ENCODE measurements at places on chromosomes 1 and 21.
A peak's percentile ranks its signal among the peaks of the same experiment; 100 is the strongest.

DNA sequence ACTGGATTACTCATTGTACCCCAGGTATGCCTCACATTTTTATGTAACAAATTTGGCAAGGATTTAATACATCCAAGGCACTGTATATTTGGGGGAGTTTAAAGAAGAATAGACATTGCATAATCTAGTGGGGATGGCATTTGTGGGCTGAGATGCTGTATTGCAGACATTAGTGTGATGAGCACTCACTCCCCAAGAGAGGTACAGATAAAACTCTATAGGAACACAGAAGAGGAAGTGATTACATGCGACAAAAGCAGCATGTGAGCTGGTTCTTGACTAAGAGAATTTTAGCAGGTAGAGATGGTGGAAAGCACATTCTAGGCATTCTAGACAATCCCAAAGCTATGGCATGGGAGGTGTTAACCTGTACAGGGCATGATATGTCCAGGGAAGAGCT lies 24.2 kb upstream of the CDC14A start:
- no peak for DNase-seq

DNA sequence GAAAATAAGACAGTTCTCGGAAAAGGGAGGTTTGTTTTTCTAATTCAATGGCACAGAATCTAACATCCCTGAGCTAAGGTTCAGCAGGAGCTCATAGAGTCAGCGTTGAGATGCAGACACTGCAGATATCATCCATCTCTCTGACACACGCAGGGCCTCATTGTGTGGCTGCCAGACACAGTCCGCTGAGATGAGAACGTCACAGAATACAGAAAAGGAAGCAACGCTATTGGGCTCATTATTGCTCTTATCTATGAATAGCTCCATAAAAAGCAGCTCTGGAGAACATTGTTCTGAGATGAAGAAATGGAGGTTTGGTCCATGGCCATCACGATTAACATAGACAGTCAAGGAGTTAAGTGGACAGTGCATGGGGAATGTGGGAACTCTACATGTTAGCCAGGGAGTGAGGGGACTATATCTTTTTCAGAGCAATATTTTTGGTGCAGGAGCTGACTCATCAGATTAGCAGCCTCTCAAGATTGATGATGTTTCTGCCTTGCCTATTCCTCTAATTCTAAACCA lies 771.6 kb upstream of the CXADR start:
- DNase-seq = no peak

DNA sequence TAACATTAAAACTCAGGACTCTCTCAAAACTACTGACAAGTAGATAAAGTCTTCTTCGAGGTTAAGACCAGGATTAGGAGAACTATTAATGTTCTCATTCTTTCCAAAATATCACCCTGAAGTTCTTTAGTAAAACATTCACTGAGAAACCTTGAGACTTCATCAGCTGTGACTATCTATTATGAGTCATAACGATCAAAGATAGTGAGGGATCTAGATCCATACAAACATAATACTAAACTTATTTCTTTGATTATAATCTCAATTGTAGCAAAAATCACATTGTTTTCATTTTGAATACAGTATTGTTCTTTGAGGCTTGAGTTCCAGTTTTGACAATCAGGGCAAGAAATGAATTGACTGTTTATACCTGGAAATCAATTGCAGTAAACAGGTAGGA lies 11.1 kb downstream of the PYHIN1 start:
- DNase-seq = no peak

DNA sequence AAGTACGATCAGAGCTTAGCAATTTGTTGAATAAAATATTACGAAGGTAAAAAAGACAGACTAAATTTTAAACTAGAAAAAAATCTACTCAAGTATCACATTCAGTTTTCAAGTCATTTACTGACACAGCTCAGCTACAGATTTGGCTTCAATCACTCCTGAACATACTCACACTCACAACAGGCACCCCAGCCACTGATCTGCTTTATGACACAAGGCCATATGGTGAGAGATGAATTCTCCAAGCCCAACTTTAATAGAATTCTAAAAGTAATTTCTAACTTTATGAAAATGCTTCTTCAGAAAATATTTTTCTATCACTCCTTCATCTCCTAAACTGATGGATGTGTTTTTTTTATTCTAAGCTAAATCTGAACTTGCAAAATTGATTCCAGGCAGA lies 337.1 kb downstream of the HHIPL2 start:
- no peak for DNase-seq

DNA sequence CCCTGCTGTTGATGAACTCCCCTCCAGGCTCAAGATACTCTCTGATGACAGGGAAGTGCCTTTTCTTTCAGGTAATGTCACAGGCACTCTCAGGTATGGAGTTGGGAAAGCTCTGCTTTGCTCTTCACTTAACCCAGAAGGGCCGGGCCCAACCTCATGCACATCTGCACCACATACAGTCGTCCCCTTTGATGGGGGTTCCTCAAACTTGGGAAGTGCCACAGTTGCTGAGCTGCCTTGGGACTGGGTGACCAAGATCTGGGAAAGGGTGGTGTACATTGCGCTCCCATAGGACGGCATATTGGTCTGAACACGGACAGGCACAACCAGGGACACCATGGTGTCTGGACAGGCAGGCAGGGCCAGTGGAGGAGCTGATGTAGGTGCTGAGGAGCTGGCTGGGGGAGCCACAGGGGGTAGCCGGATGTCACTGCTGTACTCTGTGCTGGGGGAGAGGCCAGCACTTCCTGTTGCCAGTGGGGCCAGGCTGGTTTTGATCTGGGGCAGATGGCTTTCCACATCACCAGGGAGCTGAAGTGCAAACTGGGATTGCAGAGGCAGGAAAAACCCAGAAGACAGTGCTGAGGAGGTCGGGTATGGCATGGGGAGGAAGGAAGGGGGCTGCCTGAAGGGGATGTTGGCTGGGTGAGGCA lies 96.2 kb upstream of the EDN2 start:
- DNase-seq = no peak

GRCh38 chr21:45818904-45819285 lies 162.7 kb upstream of the COL6A1 start:
- peak; percentile 91 for DNase-seq

DNA sequence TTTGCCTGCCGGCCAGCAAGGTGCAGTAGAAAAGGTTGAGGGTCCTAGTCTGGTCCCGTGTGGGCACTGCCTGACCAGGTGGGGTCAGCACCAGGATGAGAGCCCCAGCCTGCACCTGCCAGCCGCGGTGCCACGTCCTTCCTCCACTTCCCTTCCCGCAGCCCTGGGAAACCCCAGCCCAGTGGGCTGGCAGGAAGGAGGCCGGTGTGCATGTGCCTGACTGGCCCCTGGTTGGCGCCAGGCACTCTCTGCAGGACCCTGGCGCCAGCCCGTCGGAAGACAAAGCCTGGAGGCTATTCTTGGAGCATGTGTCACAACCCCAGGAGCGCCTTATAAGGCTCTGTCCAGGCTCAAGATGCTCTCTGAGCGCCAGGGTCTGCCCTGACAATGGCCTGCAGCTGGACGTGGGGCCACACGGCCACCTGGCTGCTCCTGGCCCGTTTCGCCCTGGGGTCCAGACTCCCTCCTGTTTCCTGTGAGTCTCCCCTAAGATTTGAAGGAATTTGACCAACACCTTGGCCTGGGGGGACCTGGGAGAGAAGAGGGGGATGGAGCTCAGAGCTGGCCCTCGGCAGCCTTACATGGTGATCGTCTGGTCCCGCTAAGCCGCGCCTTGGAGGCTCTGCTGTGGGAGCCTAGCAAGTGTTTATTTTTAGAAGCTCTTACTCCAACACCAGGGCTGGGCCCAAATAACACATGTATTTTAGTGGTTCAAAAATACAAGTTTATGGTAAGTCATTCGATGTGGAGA lies 31.9 kb upstream of the POFUT2 start:
- DNase-seq = no peak

- DNase-seq = no peak
Measured at GRCh38 chr1:69755647-69756046, 187.9 kb downstream of the LRRC7 start.
